Thyroid gland (tissue), 4 donors: ENCODE measurements at places on chromosomes 3 and 15. TPM values are rescaled to one million over a fixed set of nuclear protein-coding genes. Genes with fewer than 3 reads are reported as not detected.
A peak's percentile ranks its signal among the peaks of the same experiment; 100 is the strongest.

GRCh38 chr3:192831801-192832347 is 85.8 kb downstream of the MB21D2 start:
- no peaks in the 10 kb centered on the region for H3K36me3 ChIP-seq
- no peak for DNase-seq
- H3K4me1 ChIP-seq, result no peaks in the 10 kb centered on the region
- no peaks in the 10 kb centered on the region for H3K27me3 ChIP-seq
- no peak overlapping the region for H3K4me3 ChIP-seq
- H3K27ac ChIP-seq, result no peak overlapping the region

DNA sequence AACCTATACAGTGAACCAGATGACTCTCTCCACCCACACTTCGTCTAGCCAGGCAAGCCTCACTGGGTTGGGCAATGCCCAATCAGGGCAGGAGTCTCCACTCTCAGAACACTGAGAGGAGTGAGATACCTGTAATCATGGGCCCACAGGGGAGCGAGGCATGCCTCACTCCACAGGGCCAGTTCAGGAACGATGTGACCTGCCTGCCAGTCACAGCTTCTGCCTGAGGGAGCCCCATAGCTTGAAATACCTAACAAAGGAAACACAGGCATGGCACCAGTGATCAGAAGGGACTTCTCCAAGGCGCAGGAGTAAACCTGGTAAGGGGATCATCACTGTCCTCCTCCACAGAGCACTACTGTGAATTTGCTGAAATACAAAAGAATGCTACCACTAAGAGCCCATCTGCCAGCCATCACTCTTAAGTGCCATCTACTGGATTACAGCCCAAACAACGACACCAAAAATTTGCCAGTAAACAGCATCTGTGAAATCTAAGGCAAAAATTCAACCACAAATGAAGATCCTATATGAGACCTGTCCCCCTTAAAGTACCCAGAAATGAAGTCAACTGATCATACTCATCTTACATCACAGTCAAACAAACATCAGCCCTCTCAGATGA is 689.9 kb upstream of the SEMA6D start:
- DNase-seq, result no peak
- no peaks in the 10 kb centered on the region for H3K4me1 ChIP-seq
- no peak overlapping the region for H3K4me3 ChIP-seq
- no peaks in the 10 kb centered on the region for H3K36me3 ChIP-seq
- H3K27ac ChIP-seq, result no peak overlapping the region

GRCh38 chr15:63077952-63078351 is 35.4 kb downstream of the TPM1 start:
- DNase-seq, result no peak
- H3K27me3 ChIP-seq, result no peaks in the 10 kb centered on the region
- H3K36me3 ChIP-seq, result no peaks in the 10 kb centered on the region

GRCh38 chr3:122233101-122233952 is 49.9 kb downstream of the CASR start:
- H3K27me3 ChIP-seq, result no peaks in the 10 kb centered on the region
- H3K36me3 ChIP-seq, result no peaks in the 10 kb centered on the region
- no peak for DNase-seq
- H3K4me3 ChIP-seq, result no peak overlapping the region
- no peaks in the 10 kb centered on the region for H3K4me1 ChIP-seq

DNA sequence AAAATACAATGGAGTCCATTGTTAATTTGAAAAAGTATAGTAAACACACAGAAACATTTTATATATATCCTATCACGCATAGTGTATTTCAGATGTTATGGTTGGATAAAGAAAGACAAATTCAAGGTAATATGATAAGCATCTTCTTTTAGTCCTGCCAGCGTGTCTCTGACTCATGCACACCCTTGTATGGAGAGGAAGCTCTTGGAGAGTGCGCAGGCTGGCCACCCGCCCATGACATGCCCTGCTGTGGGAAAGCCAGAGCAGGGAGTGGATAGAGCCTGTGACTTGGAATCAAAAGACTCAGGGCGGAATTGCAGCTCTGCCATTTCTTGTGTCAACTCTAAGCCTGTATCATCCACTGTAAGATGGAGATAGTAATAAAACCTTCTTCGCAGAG is 23.0 kb upstream of the COPG1 start:
- no peaks in the 10 kb centered on the region for H3K27me3 ChIP-seq
- H3K4me3 ChIP-seq, result no peak overlapping the region
- H3K4me1 ChIP-seq, result peaks cover 9% of the 10 kb centered on the region
- DNase-seq, result peak; percentile 23
- H3K27ac ChIP-seq, result no peak overlapping the region

- H3K4me1 ChIP-seq, result no peaks in the 10 kb centered on the region
- no peaks in the 10 kb centered on the region for H3K27me3 ChIP-seq
- H3K4me3 ChIP-seq, result no peak overlapping the region
- H3K27ac ChIP-seq, result no peak overlapping the region
- H3K36me3 ChIP-seq, result no peaks in the 10 kb centered on the region
Measured at GRCh38 chr15:100159436-100159835, 182.3 kb downstream of the ADAMTS17 start.

DNA sequence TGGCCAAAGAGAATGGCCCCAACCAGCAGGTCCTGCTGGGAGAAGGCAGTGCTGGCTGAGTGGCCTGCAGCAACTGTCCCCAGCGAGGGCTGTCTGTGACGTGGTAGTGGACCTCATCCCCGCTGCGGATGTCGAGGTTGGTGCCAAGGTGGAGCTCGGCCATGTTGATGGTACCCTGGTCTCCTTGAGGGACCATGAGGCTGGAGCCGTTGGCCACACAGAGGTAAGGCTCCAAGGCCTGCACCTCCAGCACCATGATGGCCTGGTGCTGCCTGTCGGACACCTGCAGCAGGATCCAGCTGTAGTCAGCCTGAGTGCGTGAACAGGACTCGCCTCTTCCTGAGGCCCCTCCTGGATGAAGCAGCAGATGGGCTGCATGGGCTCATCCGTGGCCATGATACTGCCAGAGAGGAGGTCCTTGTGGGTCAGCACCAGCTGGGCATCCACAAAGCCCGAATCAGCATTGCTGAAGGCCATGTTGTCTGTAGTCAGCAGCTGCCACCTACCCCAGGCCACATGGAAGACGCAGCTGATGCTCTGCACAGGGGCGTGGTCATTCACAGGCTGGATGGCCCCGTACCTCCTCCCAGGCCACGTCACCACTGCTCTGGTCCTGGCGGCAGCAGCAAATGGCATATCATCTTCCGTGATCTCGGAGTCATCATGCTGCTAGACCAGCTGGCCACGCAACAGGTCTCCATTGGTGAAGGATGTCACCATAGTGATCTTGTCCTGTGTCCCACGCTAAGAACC is 167.5 kb downstream of the GOLGA6L4 start:
- no peak for DNase-seq
- H3K27ac ChIP-seq, result no peak overlapping the region
- H3K4me1 ChIP-seq, result no peaks in the 10 kb centered on the region
- H3K36me3 ChIP-seq, result no peaks in the 10 kb centered on the region
- no peak overlapping the region for H3K4me3 ChIP-seq

DNA sequence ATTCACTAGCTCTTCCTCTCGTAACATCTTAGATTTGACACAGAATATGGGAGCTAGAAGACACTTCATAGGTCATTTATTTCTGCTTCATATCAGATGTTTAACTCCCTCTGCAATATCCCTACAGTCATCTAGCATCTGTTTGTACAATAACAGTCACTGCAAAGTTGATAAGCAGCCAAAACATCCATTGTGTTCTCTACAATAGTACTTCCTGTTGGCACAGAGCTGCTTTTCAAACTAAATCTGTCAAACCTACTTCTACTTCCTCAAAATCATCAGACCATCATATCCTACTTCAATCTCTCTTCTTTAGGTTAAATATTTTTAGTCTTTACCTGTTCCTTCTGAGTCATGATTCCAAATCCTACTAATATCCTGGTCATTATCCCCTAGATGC is 233.2 kb downstream of the FGF12 start:
- H3K4me1 ChIP-seq, result peaks cover 4% of the 10 kb centered on the region
- DNase-seq, result no peak
- H3K27ac ChIP-seq, result no peak overlapping the region

DNA sequence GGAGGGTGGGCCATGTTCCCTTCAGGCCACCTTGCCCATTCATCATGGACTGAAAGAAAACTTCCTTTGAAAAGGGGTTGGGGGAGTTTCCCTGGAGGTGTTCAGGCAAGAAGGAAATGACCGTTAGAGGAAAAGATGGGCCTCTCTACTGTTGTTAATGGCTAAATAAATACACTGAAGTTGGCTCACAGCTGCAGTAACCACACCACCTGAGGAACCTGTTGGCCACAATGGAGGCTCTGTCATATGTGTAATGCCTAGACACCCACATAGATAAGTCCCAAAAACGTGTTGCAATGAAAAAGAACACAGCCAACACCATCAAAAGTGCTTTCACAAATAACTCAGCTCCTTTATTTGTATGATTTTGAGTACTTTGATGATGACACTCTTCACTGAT is 38.2 kb upstream of the FAM3D start:
- no peak overlapping the region for H3K4me3 ChIP-seq
- H3K4me1 ChIP-seq, result no peaks in the 10 kb centered on the region
- no peaks in the 10 kb centered on the region for H3K36me3 ChIP-seq
- no peak overlapping the region for H3K27ac ChIP-seq
- no peak for DNase-seq

DNA sequence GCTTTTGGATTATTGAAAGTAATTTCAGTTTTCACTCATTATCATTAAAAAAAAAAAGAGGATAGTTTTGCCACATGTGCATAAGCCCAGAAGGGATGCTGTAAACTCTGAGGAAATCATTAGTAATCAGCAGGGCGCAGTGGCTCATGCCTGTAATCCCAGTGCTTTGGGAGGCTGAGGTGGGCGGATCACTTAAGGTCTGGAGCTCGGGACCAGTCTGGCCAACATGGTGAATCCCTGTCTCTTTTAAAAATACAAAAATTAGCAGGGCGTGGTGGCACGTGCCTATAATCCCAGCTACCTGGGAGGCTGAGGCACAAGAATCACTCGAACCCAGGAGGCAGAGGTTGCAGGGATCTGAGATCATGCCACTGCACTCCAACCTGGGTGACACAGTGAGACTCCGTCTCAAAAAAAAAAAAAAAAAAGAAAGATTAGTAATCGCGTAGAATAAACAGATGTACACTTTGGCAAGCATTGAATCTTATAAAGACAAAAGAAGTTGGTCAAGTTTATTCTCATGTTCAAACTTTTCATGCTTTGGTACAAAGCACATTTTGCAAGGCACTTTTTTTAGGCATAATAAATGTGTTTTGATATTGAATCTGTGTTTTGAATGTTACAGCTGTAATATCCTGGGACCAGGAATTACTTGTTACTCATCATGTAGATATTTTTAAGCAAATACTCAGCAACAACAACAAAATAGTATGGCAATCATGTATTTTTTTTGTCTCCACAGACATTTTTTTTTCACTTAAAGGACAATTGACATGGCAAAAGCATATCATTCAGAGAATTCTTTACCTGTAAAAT is 93.2 kb upstream of the AGTR1 start:
- H3K4me3 ChIP-seq, result no peak overlapping the region
- H3K4me1 ChIP-seq, result no peaks in the 10 kb centered on the region
- H3K36me3 ChIP-seq, result no peaks in the 10 kb centered on the region
- no peaks in the 10 kb centered on the region for H3K27me3 ChIP-seq
- no peak for DNase-seq

- peaks cover 7% of the 10 kb centered on the region for H3K4me1 ChIP-seq
- no peaks in the 10 kb centered on the region for H3K36me3 ChIP-seq
- H3K27ac ChIP-seq, result no peak overlapping the region
- no peak overlapping the region for H3K4me3 ChIP-seq
- H3K27me3 ChIP-seq, result no peaks in the 10 kb centered on the region
Measured at GRCh38 chr3:4474683-4475490, 7.8 kb upstream of the SUMF1 start.

DNA sequence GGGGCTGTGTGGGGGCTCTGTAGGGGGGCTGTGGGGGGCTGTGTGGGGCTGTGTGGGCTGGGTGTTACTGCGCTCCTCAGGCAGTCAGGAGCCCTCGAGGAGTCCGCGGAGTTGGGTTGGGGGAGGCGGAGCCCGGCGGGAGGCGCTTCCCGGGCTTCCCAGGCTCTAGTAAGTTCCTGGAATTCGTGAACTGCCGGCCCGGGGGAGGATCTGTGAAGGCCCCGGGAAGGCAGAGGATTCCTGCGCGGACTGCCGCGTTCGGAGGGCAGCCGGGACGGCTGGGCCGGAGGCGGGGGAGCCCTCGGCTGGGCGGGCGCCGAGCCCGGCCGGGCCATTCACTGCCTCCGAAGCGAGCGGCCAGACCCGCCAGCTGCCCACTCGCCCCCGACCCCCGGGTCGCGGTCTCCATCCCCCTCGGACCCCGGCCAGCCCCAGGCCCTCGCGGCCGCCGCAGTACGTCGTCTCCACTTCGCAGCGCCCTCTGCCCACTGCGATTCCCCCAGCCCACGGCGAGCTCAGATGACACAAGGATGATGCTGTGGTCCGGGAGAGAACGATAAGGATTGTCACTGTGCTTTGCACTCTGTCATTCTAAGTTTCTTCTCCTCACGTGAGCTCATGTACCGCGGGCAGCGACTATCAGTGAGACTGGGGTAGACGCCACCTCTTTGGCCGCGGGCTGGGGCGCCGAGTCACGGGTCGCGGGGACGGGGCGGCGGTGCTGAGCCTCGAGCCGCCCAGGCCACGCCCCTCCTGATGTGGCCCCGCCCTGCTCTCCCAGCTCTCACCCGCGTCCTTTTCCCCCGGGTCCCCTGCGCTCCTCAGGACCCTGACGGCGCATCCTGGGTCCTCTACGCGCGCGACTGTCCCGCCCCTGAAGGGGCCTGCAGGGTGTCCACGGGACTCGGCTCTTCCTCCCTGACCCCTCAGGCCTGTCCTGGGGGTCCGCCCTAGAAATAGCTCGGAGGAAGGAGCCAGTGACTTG is 65.3 kb downstream of the KLF13 start:
- peak overlapping the region; percentile 75 for H3K4me3 ChIP-seq
- no peaks in the 10 kb centered on the region for H3K27me3 ChIP-seq
- H3K27ac ChIP-seq, result peak overlapping the region; percentile 98
- no peaks in the 10 kb centered on the region for H3K36me3 ChIP-seq
- peak; percentile 91 for DNase-seq

The LRRC34 gene
- 6.4 TPM for total RNA-seq

The ERICH6 gene
- total RNA-seq, result 0.27 TPM
